ENCODE measurements at places on chromosomes 3 and 15.

- no peak for DNase-seq
These were observed 132.0 kb downstream of the EEFSEC start for GRCh38 chr3:128285042-128285966.

GRCh38 chr3:132904-133303 lies 63.7 kb upstream of the CHL1 start:
- DNase-seq: no peak

DNA sequence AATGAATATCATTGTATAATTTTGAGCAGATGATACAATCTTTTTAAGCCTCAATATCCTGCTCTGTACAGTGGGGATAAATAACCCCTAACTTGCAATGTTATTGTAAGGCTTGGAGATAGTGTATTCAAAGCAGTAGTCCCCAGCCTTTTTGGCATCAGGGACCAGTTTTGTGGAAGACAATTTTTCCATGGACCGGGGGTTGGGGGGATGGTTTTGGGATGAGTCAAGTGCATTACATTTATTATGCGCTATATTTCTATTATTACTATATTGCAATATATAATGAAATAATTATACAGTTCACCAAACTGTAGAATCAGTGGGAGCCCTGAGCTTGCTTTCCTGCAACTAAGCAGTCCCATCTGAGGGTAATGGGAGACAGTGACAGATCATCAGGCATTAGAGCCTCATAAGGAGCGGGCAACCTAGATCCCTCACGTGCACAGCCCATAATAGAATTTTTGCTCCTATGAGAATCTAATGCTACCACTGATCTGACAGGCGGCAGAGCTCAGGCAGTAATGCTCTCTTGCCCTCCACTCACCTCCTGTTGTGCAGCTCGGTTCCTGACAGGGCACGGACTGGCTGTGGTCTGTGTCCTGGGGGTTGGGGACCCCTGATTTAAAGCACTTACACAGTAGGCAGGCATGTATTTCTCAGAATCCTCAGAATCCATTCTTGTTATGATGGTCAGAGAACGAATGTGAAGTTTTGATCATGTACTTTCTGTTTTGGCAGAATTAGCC lies 102.2 kb downstream of the PTPRG start:
- DNase-seq: no peak

GRCh38 chr3:132016061-132017041 lies 18.5 kb downstream of the CPNE4 start:
- DNase-seq: no peak

DNA sequence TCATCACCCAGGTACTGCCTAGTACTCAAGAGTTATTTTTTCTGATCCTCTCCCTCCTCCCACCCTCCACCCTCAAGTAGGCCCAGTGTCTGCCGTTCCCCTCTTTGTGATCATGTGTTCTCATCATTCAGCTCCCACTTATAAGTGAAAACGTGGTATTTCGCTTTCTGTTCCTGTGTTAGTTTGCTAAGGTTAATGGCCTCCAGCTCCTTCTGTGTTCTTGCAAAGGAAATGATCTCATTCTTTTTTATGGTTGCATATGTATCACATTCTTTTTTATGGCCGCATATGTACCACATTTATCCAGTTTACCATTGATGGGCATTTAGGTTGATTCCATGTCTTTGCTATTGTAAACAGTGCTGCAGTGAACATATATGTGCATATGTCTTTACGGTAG lies 8.2 kb upstream of the GANC start:
- DNase-seq: no peak

DNA sequence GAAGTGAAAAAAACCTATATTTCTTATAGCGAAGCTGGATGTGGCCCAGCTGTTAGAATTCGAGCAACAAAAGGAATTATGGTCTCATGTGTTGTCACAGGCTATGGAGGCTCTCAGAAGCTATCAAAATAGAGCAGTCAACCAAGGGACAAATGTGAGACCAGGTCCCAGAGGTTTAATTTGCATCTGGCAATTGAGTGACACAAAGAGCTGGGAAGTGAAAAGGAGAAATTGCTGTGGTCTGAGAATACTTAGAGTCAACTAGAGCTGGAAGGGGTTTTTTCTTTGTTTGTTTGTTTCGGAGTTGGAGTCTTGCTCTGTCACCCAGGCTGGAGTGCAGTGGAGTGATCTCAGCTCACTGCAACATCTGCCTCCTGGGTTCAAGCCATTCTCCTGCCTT lies 61.3 kb upstream of the SMAD3 start:
- DNase-seq: no peak

GRCh38 chr15:77144492-77145070 lies 73.7 kb upstream of the TSPAN3 start:
- peak; percentile 93 for DNase-seq

Data from GM23248 (cell line).